ENCODE measurements at places on chromosomes 13 and 19.

GRCh38 chr19:3033595-3034405 lies 4.7 kb upstream of the TLE2 start:
- DNase-seq, result no peak

GRCh38 chr13:47134939-47135489 lies 238.2 kb upstream of the HTR2A start:
- DNase-seq, result no peak

GRCh38 chr19:12180377-12180776 lies 17.5 kb downstream of the ZNF136 start:
- DNase-seq, result no peak

DNA sequence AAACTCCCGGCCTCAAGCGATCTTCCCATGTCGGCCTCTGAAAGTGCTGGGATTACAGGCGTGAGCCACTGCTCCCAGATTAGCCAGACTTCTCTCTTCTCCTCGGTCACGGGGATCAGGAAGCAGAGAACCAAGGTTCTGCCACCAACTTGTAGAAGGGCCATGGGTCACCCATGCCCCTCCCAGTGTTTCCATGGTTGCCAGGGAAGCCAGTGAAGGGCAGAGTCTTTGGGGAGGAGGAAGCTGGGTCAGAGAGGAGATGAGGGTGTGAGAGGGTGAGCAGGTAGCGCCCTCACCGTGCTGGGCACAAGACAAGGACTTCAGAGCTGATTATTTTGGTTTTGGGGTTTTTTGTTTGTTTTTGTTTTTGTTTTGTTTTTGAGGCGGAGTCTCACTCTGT lies 77.1 kb downstream of the GNG7 start:
- DNase-seq, result no peak

DNA sequence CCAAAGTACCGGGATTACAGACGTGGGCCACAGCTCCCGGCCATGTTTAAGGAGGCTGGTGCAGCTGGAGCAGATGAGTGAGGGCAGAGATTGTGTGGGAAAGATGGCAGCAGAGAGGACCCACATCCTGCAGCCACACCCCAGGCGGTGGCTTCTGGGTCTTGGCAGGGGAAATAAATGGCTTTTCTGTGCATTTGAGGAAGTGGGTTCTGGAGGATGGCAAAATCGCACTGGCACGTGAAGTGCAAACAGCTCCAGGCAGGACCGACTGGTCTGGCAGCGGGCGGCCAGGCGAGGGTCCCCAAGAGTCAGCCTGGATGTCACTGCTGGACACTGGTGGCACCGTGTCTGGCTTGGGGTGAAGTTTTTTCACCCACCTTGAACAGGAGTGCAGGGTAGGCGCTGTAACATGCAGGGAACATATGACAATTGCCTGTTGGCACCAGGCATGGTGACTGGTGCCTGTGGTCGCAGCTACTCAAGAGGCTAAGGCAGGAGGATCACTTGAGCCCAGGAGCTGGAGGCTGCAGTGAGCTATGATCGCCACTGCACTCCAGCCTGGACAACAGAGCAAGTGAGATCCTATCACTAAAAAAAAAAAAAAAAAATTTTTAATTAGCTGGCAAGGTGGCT lies 8.4 kb downstream of the B3GNT3 start:
- no peak for DNase-seq

DNA sequence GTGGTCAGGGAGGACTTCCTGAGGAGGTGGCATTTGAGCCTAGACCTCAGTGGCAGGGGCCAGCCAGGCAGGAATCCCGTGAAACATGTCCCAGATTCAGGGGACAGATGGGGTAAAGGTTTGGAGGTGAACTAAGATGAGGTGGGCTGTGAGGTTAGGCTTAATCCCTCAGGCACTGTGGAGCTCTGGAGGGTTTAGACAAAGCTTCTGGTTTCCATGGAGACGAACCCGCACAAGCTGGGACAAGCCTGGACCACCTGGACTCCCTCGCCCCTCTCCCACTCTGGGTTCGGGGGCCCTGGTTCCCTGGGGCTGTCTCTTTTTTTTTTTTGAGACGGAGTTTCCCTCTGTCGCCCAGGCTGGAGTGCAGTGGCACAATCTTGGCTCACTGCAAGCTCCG lies 15.7 kb downstream of the TJP3 start:
- DNase-seq, result no peak

DNA sequence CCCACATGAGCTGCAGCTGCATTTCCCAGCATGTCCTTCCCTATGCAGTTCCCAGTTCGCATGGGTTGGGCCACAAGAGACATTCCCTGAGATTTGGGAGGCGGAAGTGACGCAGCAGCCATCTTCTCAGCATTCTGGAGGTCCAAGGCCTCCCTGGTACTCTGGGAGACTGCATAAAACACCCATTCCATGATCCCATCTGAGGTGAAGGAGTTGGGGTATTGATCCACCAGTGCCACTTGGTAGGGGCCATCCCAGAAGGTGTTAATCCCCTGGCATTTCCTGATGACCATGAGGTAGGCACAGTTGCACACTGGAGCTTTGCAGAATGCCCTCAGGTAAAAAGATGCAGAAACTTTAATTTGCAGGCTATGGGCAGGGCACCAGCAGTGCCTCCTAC lies 25.4 kb downstream of the POP4 start:
- DNase-seq, result no peak

DNA sequence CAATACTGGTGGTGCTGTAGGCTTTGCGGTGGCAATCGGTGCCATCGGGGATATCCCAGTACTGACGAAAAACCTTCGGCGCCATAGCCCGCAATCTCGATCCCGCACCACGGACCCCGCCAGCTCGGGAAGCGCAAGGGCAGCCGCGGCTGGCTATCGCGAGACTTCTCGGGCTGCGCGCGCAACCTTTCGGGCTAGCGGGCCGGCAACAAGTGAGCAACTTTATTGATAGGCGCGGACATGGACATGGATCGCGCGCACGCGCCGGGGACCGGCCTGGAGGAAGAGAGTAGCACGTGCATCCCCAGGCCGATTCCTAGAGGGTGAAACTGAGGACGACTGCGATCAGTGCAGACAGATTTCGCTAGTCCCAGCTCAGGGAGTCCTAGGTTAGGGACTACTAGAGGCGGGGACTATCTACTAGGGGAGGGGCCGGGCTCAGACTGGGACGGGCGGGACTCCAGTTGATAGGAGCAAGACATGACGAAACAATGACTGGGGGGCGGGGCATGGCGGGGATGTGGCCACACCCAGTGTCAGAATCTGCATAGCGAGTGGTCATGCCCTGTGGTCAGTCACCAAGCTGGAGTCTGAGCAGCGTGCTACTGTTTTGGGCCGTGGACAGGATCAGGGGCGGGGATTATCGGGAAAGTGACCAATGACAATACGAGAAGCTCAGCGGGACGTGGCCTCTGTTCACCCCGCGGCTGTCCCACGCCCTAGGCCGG lies at the start of gene NDUFA11:
TSS of gene NDUFA11 (minus strand) at position 167 of the 728 bp plus-strand sequence. CDS start at position 85, 82 bp downstream.
- DNase-seq, result peak; percentile 82

- peak; percentile 94 for DNase-seq
Observed at GRCh38 chr13:98285317-98285716, 108.2 kb upstream of the RNF113B start.

GRCh38 chr19:39436350-39436716 lies 584 bp upstream of the RPS16 start:
- DNase-seq, result no peak

- no peak for DNase-seq
Observed at GRCh38 chr13:34826432-34826831, 115.6 kb upstream of the NBEA start.

- no peak for DNase-seq
Observed at GRCh38 chr13:104937881-104938280, 1597.6 kb downstream of the EFNB2 start.

DNA sequence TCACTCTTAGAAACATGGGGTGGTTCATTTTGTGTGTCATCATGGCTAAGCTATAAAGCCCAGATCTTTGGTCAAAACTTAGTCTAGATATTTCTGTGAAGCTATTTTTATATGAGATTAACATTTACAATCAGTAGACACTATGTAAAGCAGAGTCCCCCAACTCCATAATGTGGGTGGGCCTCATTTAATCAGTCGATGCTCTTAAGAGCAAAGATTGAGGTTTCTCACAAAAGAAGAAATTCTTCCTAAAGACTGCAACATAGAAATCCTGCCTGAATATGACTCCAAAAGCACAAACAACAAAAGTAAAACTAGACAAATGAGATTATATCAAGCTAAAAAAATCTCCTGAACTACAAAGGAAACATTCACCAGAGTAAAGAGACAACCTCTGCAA lies 642.2 kb downstream of the DIAPH3 start:
- no peak for DNase-seq

- DNase-seq, result no peak
Observed at GRCh38 chr13:77760893-77761292, 63.4 kb downstream of the SLAIN1 start.

DNA sequence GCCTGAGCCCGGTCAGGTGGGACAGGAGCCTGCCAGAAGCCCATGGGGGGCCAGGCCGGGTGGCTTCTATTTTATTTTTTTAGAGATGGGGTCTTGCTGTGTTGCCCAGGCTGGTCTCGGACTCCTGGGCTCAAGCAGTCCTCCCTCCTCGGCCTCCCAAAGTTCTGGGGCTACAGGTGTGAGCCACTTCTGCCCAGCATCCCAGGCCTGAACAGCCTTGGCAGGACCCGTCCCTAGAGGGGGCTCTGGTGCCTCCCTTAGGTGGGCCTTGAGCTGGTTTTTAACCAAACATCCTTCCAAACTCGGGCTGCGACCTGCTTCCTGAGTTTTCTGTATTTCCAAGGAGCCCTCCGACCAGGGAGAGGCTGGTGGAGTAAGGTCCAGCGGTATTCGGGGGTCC lies 10.5 kb downstream of the COMP start:
- no peak for DNase-seq

- DNase-seq, result no peak
Observed at GRCh38 chr19:4473011-4473762, 1.1 kb downstream of the HDGFL2 start.

DNA sequence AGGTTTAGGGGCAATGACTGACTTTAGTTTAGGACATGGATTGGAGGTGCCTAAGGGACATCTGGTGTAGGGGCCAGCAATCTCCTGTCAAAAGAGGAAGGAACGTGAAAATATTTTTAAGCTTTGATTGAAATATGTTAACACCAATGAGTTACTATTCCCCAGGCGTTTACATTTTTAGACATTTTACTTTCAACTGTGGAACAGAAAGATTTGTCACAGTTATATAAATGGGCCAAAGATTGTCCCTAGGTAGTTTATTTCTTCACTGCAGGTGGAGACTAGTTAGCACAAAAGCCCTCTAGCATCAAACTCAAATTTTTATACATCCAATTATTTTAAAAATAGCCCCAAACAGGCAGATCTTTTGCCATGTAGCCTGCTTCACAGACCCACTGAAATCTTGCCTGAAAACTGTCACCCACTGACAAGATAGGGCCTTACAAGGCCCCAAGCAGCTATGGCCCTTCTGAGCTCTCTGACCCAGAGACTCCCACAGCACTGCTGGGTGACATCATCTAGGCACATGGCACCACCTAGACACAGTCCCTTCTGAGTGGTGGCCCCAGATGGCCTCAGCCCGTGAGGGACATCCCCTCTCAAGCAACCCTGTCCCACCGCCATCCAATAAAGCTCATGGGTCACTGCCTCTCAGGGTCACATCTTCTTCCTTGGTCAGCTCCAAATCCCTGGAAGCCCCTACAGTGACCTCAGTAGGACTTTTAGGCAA lies 64.8 kb upstream of the DOCK9 start:
- no peak for DNase-seq

DNA sequence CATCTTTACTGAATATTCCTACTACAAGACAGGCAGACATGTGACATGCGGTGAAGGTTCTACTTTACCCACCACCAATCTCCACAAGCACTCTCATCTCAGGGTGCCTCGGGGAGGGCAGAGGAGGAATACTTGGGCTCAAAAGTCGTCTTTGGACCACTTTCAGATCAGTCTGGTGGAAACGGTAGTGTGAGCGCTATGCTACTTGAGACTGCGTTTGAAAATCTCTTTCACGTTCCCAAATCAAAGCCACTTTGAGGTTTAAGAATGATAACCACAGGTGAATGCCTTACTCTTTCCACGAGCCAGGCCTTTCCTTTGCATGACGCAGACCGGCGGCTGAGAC lies 1.5 kb upstream of the SOX1 start:
- no peak for DNase-seq

DNA sequence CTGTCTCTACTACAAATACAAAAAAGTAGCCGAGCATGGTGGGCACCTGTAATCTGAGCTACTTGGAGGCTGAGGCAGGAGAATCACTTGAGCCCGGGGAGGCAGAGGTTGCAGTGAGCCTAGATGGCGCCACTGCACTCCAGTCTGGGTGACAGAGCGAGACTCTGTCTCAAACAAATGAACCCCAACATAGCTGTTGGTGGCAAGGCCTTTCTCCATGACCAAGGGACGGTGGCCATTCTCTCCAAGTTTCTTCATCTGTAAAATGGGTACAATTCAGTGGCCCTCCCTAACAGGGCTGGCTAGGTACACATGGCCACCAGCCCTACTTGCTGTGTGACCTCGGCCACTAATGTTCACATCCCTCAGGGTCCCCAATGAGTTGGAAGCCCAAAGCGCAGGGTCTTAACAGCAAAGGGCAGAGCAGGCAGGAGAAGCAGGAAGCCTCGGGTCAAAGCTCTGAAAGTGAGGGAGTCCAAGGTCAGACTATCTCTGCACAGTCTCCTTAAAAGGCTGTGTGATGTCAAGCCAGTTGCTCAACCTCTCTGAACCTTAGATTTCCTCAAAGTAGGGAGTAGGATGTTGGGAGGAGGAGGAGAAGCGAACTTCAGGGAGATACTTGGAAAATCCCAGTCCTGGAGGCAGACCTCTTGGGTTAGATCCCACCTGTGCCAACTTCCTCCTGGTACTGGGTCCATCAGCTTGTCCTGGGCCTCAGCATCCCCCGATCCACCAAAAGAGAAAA lies 2.7 kb downstream of the JUND start:
- DNase-seq, result no peak

- no peak for DNase-seq
Observed at GRCh38 chr13:33182729-33183128, 102.8 kb downstream of the STARD13 start.

- DNase-seq, result no peak
Observed at GRCh38 chr19:55094456-55095259, 19.0 kb downstream of the EPS8L1 start.

- DNase-seq, result no peak
Observed at GRCh38 chr13:113635709-113636108, 22.3 kb downstream of the ATP4B start.

DNA sequence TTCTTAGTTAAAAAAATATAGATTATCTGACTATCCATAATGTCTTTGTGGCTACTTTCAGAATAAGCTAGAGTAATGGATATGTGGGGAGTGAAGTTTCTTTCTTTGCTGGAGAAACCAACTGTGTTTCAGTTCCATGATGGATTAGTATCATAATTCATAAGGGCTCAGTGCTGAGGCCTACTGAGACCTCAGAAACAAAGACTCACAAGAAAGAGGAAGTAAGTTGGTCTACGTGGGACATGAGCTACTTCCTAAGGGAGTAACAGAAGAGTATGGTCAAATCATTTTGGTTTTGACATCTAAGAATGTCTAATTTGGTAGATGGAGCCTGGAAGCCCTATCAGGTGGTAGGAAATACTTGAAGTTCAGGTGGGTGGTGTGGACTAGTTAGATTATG lies 99.0 kb upstream of the HTR2A start:
- DNase-seq, result no peak

GRCh38 chr13:100836711-100837110 lies 162.1 kb upstream of the TMTC4 start:
- DNase-seq, result no peak

- no peak for DNase-seq
Observed at GRCh38 chr19:35249146-35249847, 495 bp downstream of the LSR start.
